ENCODE measurements at places on chromosomes 16 and 17.

DNA sequence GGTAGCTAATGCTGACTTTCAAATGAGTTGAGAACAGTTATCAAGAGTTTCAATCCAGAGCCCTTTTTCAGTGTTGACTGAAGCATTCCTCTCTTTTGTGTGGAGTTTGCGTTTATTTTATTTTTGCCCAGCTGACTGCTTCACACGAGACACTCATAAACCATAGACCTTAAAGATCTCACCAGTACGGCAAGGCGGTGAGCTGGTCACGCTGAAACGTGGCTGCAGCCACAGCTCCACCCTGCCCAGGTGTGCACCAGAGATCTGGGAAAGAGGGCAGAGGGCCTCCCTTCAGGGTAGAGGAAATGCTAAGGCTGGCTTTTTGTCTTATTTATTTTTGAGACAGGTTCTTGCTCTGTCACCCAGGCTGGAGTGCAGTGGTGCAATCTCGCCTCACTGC lies 112.2 kb downstream of the AATF start:
- no peak for DNase-seq

DNA sequence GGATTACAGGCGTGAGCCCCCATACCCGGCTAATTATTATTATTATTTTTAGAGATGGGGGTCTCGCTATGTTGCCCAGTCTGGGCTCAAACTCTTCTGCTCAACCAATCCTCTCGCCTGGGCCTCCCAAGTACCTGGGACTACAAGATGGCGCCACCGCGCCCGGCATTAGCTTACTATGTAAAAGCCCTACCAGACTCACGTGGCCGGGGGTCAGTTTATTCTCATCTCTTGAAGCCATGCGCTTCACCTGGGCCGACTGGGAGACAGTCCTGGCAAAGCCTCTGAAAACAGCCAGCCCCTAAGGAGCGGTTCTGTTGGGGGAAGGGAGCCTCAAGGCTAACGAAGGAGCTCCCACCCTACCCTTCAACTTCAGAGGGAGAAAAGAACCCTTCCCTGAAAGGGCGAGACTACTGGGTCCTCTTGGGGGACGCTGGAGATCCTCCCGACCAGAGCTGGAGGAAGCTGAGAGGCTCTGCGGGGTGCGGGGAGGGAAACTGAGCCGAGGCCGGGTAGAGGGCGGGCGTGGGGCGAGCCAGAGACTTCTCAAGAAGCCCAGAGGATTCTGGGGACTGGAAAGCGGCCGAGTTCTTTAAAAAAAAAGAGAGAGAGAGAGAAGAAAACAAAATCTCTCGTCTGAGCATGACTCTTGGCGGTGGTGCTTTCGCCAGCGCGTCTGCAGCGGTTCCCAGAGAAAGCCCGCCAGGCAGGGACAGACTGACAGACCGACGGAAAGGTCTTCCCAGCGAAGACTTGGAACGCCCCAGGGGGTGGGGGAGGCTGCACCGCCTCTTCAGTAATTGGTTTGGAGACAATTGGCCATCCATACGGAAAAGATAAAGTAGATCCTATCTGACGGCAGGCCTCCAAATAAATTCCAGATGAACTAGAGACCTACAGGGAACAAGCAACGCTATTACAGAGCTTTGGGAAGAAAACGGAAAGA lies 5.6 kb upstream of the TUBG2 start:
- DNase-seq, result no peak

DNA sequence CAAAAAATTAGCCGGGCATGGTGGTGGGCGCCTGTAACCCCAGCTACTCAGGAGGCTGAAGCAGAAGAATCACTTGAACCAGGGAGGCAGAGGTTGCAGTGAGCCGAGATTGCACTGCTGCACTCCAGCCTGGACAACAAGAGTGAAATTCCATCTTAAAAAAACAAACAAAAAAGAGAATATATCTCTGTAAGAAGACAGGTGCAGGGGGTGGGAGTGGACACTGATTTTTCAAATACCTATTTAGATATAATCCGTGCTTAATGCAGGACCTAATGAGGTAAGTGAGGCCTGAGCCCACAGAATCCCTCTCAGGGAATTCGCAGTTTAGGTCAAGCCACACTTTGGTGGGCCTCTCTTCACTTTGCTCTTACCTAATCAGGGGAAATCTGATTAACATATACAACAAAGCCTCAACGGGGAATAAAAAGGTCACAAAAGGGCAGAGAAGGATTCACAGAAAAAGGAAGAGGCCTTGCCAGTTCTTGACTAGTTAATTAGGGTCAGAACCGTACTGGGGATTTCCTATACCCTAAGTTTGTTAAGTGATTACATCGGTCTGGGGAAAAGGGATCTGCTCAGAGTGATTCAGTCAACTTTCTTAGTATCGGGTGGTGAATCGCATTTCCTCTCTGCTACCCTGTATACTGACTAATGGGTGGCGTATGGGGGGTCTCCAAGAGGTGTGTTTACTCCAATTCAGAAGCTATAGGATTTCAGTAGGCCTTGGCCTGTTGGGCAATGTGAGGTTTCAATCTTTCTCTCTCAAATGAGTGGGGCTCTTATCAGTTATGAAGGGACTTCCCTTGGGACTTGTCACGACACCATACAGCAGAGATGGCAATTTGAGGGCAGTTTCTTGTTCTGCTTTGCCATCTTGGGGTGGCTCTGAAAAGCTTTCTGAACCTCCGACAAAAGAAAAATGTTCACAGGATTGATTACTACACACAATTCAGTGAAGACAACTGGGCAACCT lies 1.9 kb upstream of the NFAT5 start:
- DNase-seq, result peak; percentile 36

DNA sequence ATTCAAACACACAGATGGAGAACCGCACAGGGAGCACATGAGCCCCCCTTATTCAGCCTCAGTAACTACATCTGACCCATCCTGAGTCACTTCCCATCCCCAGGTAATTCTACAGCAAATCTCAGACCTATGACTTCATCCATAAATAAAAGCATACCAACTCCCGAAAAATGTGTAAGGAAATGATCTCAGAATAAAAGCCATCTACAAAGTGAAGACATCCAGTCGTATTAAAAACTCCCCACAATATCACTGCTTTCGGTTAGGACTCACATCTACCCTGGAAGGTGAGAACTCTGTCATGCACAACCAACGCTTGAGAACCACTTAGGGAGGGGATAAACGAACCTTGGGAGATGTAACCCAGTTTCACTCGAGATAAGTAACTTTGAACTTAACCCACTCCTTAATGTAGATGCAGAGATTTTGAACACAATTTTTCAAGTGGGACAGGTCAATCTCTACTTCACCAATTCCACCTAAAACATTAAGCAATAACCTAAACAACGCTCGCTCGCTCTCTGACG lies 1.3 kb downstream of the USP36 start:
- no peak for DNase-seq

GRCh38 chr16:84293406-84293805 lies 1.3 kb upstream of the WFDC1 start:
- DNase-seq, result no peak

DNA sequence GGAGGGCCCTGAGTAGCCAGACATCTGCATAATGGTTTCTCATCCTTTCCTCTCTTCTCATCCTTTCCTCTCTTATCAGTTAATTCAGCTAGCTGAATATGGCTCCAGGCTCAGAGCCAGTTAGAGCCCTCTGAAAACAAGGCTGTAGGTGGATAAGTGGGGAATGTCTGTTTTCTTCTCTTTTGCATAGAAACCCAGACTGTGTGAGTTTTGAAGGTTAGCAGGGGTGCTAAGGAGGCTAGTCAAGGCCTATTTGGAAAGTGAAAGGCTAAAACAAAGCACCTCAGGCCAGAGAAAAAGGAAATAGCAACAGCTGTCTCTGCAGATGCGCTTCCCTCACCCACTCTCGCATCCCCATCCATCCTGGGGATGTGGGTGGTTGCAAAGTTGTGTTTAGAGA lies 420.9 kb downstream of the SHISA9 start:
- no peak for DNase-seq

GRCh38 chr17:60079401-60080243 lies 901 bp upstream of the HEATR6 start:
- no peak for DNase-seq

DNA sequence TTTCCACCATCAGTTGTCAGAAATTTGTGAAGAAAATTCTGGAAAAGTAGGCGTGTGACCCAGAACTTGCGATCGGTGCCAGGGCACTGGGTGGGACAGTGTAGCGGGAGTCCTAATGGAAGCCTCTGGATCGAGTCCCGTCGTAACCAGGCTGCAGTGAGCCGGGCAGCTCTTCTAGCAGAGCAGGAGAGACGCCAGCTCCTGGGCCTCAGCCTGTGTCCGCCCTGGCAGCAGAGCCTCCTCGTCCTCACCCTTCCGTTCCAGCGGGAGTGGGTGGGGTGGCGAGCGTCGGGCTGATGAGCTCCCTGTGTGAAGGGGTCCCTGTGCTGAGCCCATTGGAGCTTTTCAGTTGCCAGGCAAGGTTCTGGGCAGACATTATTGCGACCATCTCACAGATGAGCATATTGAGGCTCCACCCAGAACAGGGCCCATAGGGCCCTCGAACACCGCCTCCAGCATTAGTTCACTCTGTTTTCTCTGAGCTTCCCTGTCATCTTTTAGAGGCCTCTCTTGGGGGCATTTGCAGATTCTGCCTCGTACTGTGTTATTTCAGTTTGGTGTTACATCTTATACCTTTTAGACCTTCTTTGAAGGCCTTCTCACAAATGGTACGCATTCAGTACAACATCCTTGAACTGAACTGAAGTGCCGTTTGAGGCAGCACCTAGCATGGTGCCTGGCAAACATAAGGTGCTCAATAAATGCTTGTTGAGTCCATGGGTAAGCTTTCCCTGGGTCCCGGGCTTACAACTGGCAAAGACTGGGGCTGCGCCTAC lies 207.1 kb upstream of the CIBAR2 start:
- DNase-seq, result no peak

GRCh38 chr17:66549731-66550207 lies 247.4 kb downstream of the PRKCA start:
- DNase-seq, result no peak

DNA sequence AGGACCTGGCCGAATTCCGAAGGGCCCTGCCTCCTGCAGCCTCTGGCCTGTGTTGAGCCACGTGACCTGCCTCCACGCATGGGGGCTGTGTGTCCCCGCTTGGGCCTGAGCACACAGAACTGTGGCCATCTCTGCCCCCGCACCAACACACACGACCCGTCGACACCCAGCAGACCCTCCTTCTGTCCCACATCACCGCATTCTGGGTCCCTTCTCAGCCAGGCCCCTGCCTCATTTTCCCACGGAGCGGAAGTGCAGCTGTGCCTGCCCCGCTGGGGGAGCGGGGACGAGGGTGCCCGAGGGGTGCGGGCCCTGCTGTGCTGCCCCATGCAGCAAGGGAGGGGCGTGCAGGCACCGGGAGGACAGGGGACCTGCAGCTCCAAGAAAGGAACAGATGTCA lies 18.4 kb downstream of the NDUFAF8 start:
- no peak for DNase-seq

- DNase-seq, result no peak
Observed at GRCh38 chr17:5598457-5598856, 14.1 kb upstream of the NLRP1 start.

- peak; percentile 70 for DNase-seq
Observed at GRCh38 chr17:82716203-82717010, at the start of gene FN3KRP. Gene FN3KRP (plus strand): TSS chr17:82716706. CDS start chr17:82716756, 50 bp downstream.
